Activated CD8-positive, alpha-beta memory T cell treated with anti-CD3 and anti-CD28 coated beads for 1 hour (primary cell): ENCODE measurements at places on chromosomes 12 and 14.

GRCh38 chr14:24817212-24818057, 183.4 kb upstream of the GZMB start:
- DNase-seq: no peak

- no peak for DNase-seq
Measured at GRCh38 chr14:95362138-95362494, 42.4 kb upstream of the CLMN start.

DNA sequence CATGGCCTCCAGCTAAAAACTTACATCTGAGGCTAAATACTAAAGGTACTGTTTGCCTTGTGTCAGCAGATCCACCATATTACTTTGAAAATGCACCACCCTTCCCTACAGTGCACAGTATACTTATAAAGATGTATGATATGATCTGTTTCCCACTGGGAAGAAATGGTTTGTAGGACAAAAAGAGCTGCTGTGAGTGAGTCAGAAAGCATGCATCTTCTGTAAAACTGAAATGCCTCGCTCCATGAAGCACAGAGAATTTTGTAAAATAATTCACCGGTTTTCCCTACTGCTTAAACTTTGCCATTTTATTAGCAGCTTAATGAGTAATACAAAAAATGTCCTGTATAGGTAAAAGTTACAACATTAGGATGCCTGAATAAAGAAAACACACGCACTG, 68.8 kb downstream of the MDGA2 start:
- no peak for DNase-seq

- no peak for DNase-seq
Measured at GRCh38 chr12:24905431-24905830, 43.5 kb downstream of the BCAT1 start.

- no peak for DNase-seq
Measured at GRCh38 chr12:122013136-122013535, 8.5 kb upstream of the BCL7A start.

DNA sequence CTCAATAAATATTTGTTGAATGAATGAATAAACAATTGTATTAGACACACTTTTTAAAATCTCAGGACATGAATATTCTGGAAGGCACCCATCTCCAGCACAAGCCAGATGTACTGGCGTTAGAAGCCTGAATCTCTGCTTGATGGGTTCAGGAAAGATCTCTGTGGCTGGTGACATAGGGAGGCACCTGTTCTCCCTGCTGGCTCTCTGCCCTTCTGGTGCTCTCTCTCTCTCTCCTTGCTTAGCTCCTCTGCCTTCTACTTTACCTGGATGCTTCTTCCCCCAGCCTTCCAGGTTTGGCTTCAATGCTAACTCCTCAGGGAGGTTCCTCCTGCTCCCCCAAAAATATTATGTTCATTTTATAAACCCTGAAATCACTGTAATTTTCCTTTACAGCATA, 1.5 kb downstream of the CYP46A1 start:
- DNase-seq: no peak

GRCh38 chr12:99455350-99456035, 192.1 kb upstream of the GARIN6 start:
- DNase-seq: no peak

DNA sequence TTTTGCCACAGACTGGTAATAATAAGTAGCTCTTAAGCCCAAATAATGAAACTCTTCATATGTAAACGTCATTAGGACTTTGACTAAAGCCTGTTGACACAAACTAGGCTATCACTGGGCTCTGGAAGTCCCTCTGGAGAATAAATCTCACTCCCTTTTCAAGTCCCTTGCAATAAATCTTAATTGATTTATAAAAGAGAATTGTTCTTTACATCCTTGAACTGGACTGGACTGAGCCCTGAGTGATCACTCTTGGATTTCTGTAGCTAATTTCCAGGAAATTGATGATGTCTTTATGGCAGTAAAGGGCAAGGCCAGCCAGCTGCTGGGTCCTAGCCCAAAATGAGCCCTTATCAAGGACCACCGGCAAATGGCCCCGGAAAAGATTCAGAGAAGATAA, 1162.7 kb downstream of the BCL11B start:
- DNase-seq: no peak

- DNase-seq: no peak
Measured at GRCh38 chr14:55180434-55180833, 11.0 kb downstream of the DLGAP5 start.

- DNase-seq: no peak
Measured at GRCh38 chr12:92304371-92305055, 158.9 kb upstream of the BTG1 start.

GRCh38 chr12:3947781-3948180, 74.6 kb upstream of the PARP11 start:
- DNase-seq: no peak

- DNase-seq: no peak
Measured at GRCh38 chr12:54683398-54683797, 35.2 kb upstream of the DCD start.

DNA sequence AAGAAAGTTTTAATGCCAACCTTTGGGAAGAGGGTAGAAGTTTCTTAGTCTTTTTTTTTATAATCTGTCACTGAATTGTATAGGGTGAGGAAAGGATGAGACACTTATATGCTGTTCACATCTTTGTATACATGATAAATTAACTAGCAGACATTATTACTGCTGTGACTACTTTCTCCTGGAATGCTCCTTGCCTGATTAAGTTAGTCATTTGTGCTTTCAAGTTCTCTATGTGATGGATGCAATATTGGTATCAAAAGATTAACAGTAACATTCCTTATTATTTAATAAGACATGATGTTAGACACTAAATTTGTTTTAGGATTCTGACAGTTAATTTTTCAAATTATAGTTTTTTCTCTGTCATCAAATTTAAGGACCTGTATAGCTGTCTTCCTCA, 223.4 kb upstream of the GARIN2 start:
- no peak for DNase-seq

DNA sequence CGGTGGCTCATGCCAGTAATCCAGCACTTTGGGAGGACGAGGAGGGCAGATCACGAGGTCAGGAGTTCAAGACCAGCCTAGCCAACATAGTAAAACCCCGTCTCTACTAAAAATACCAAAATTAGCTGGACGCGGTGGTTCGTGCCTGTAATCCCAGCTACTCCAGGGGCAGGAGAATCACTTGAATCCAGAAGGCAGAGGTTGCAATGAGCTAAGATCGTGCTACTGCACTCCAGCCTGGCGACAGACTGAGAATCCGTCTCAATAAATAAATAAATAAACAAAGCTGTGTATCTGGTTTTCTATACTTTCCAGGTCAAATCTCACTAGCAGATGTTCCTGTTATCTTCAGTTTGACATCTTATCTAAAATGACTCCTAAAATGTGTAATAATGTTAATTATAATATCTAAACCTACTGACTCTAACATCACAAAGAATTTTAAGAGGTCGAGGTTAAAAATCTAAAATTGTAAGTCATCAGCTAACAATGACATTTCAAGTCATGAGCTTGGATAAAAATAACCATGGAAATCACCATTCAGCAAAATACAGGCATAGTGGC, 2.4 kb upstream of the SRP54 start:
- DNase-seq: no peak

DNA sequence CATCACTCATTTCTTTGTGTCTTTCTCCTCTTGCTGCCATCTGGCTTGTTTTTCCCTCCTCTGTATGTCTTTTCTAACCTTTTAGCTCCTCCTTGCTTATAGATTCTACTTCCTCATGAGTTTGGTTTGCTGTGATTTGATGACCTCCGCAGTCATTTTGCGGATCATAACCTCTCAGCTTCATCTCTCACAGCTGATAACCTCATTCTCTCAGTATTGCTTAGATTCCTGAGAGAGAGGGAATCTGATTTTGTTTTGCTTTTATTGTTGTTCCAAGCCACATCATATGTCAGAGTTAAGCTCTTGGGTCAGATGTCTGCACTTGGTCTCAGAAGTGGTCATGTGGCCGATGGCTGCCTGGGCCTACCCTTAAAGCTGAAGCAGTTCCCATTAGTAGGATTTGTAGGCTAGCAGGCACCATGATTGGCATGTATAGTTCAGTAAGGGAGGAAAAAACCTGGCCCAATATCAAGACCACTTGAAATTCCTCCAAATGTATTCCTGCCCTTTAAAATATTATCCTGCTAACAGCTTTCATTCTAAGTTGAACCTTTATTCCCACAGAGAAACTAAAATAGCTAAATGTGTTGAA, 13.5 kb downstream of the ZNF664 start:
- DNase-seq: no peak

GRCh38 chr14:60222820-60223219, 26.2 kb upstream of the PPM1A start:
- DNase-seq: no peak

GRCh38 chr14:95156161-95157047, 925 bp downstream of the DICER1 start:
- DNase-seq: no peak
